ENCODE measurements at places on chromosomes 6 and 20. TPM values are rescaled to one million over a fixed set of nuclear protein-coding genes. Genes with fewer than 3 reads are reported as not detected.

The C20orf202 gene
- not detected for total RNA-seq

The DNAH8 gene
- total RNA-seq, result under 0.01 TPM

The CCN6 gene
- total RNA-seq, result not detected

The GJA1 gene
- 435 TPM for total RNA-seq

The CGA gene
- not detected for total RNA-seq

The STX11 gene
- total RNA-seq, result 5.7 TPM

The TSPO2 gene
- not detected for total RNA-seq

The MMP24 gene
- total RNA-seq, result 0.63 TPM

The RALGAPA2 gene
- total RNA-seq, result 24.7 TPM

The EYA4 gene
- total RNA-seq, result under 0.01 TPM

The MAK gene
- not detected for total RNA-seq

The DEF6 gene
- total RNA-seq, result 0.36 TPM

The PRR18 gene
- not detected for total RNA-seq

Data from endothelial cell of coronary artery (primary cell).